ELR (cell line): ENCODE measurements at places on chromosomes 3 and 15.

DNA sequence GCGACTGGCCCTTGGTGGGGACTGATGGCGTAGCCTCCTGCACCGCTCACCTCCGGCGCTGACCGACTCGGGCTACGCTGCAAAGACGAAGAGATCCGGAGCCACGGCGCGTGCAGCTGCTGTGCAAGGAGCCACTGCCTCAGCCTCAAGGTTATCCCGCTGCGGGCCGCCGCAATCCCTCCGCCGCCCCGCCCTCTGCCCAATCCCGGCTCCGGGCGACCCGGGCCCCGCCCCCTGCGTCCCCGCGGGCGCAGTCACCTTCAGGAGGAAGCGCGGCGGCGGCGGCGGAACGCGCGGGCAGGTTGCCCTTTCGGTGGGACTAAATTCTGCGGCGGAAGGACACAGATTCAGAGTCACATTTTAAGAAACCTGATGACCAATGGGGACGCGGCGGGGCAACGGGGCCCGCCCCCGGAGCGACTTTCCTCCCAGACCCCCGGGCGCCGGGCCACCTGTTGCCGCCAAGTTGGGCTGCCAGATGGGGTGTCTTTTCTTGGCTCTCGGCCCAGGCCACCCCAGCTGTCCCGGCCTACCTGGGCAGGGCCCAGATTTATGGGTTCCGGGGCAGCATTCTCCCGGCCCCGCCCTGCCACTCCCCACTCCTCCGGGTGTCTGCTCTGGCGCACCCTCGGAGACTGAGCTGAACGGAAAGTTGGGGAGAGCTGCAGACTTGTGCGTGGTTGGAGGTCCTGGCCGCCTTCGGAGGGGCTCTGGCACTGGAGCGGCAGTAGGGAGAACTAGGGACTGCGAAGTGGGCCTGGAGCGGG lies at the start of gene PKM:
TSS of gene PKM (minus strand) at position 125 of the 767 bp plus-strand sequence. CDS start 12,093 bp downstream, outside the sequence.
- DNase-seq, result peak; percentile 98

DNA sequence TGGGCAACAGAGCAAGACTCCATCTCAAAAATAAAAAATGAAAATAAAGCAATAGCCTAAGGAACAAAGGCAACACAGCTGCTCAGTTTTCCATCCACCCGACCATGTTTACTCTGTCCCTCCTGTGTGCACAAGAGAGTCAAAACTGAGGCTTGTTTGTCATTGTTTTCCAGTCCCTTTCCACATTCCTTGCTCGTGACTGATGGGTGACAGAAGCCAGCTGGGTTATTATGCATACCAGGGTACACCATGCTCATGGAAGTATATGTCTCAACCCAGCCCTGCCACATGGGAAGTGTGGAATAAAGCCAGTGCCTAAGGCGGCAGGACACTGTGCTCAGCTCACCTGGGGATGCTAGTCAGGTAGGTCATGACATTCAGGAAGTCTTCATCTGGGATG lies 49.5 kb downstream of the MCF2L2 start:
- DNase-seq, result no peak

- DNase-seq, result no peak
These were observed 254.2 kb upstream of the NR2F2 start for GRCh38 chr15:96076350-96076749.

DNA sequence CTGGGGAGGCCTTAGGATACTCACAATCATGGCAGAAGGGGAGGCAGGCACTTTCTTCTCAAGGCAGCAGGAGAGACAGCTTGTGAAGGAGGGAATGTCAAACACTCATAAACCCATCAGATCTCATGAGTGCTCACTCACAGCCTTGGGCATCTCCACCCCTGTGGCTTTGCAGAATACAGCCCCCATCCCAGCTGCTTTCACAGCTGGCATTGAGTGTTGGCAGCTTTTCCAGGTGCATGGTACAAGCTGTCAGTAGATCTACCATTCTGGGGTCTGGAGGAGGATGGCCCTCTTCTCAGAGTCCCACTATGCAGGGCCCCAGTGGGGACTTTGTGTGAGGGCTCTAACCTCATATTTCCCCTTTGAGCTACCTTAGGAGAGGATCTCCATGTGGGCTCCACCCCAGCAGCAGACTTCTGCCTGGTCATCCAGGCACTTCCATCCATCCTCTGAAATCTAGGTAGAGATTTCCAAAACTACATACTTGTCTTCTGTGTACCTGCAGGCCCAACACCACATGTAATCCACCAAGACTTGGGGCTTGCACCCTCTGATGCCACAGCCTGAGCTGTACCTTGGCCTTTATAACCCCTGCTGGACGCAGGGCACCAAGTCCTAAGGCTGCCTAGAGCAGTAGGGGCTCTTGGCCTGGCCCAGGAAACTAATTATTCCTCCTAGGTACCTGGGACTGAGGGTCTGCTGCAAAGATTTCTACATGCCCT lies 404.2 kb upstream of the EPHA6 start:
- DNase-seq, result no peak
